LHCN-M2 (cell line): ENCODE measurements at places on chromosomes 5 and 9. TPM values are rescaled to one million over a fixed set of nuclear protein-coding genes. Genes with fewer than 3 reads are reported as not detected.

Gene MEF2C
- total RNA-seq = 14.5 and 21.5 TPM in 2 replicates

Gene C9orf50
- total RNA-seq = not detected in 2 replicates

Gene TAL2
- not detected in 2 replicates for total RNA-seq

Gene C9
- not detected in 2 replicates for total RNA-seq

Gene PCDHB16
- total RNA-seq = 10.4 and 12.2 TPM in 2 replicates
